ENCODE measurements at places on chromosomes 13 and 19.

DNA sequence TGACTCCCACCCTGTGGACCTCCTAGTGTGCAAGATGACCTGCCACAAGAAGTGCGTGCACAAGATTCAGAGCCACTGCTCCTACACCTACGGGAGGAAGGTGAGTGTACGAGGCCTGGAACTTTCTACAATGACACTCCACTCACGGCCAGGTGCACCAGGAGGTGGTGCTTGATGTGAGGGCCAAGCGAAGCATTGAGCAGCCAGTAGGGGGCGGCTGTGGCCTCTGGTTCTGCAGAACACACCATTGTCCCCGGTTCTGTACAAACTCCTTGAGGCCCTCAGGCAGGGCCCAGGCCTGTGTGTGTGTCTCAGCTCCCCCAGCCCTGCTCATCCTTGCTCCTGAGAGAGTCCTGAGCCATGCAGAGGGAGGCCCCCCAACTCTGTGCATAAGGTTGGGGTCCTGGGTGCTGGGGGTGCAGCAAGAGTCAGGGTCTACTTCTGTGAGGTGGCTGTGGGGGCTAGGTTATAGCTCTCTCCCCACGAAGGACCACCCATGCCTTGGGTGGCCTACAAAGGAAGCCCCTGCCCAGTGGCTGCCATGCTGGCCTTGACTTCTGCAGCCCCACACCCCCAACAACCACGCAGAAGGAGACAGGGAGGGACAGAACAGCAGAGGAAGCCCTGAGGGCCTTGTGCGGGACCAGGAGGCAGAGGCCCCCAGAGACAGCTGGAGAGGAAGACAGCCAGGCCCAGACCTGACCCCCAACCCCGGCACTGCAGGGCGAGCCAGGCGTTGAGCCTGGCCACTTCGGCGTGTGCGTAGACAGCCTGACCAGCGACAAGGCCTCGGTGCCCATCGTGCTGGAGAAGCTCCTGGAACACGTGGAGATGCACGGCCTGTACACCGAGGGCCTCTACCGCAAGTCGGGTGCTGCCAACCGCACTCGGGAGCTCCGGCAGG lies 9.7 kb upstream of the USE1 start:
- no peak for DNase-seq

- no peak for DNase-seq
Measured at GRCh38 chr19:41540041-41540695, 35.8 kb upstream of the CEACAM21 start.

GRCh38 chr19:48274938-48275337 lies 5.1 kb downstream of the ZNF114 start:
- no peak for DNase-seq

- no peak for DNase-seq
Measured at GRCh38 chr13:75486146-75487062, 4.4 kb upstream of the TBC1D4 start.

DNA sequence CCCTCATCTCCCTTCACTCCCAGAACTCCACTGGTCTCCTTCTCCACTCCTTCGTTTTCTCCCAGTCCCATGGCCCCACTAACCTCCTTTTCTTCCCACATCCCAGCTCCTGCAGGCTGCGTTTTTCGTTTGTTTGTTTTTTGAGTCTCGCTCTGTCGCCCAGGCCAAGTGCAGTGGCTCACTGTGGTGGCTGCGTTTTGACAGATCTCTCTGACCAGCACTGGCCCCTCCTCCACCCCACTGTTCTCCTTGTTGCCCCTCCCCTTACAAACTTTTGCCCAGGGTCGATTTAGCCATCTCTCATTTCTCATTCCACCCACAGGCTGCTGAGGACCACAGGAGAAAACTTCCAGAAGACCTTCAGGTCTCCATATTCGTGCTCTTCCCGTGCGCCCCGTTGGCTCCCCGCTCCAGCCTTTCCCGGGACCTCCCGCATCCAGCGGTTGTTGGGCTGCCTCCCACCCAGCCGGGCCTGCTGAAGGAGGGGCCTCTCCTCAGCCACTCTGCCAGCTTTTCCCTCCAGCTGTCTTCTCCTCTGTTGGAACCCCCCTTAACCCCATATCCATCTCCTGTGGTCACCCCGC lies 40.6 kb upstream of the GJB6 start:
- DNase-seq, result no peak

- no peak for DNase-seq
Measured at GRCh38 chr13:75092143-75092542, 389.8 kb downstream of the TBC1D4 start.

GRCh38 chr13:26980099-26981031 lies 191.2 kb downstream of the USP12 start:
- DNase-seq, result no peak

- no peak for DNase-seq
Measured at GRCh38 chr13:113646921-113647340, 11.1 kb downstream of the ATP4B start.

DNA sequence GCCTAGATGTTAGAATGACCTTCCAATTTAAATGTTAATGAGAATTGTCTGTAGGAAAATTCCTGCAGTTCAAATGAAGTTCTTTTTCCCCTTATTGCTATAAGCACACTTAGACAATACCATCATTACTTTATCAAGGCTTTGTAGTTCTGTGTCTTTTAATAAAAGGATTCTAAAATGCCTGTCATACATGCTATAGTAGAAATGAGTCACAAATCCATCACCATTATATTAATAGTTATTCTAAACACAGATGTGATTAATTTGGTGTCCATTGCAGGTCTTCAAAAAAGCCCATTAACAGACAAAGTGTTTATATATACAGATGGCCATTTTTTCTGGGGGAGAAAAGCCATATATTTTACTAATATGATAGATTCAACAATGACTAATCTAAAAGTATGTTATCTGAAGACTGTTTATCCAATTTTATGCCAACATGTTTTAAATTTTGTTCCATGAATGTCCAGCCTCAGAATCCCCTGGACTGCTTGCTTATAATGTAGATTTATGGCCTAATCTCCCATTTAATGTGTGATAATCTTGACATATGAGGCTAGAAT lies 1678.3 kb upstream of the PCDH20 start:
- no peak for DNase-seq

DNA sequence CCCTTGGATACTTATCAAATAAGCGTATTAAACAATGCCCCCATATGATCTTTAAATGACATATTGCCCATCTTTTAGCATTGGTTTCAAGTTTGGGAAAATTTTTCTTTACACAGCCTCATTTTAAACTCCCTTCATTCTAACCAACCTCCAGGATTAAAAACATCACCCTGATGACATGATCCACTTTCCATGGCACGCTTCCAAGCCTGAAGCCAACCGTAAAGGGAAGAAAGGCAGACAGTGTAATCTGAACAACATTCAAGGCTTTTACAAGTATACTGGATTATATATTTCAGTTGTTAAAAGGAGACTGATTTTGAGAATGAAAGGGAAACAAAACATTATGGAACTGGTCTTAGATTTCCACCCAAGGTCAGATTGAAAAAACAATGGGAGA lies 1721.9 kb downstream of the OLFM4 start:
- no peak for DNase-seq

DNA sequence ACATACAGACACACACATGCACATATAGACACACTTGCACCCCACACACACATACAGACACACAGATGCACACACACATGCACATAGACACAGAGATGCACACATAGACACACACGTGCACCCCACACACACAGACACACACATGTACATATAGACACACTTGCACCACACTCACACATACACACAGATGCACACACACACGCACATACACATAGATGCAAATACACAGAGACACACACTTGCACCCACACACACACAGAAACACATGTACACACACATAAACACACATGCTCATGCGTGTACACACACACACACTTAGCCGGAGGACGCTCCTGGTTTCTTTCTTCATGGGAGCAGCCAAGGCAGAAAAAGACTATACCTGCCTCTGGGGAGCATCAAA lies 10.0 kb downstream of the COL4A2 start:
- no peak for DNase-seq

DNA sequence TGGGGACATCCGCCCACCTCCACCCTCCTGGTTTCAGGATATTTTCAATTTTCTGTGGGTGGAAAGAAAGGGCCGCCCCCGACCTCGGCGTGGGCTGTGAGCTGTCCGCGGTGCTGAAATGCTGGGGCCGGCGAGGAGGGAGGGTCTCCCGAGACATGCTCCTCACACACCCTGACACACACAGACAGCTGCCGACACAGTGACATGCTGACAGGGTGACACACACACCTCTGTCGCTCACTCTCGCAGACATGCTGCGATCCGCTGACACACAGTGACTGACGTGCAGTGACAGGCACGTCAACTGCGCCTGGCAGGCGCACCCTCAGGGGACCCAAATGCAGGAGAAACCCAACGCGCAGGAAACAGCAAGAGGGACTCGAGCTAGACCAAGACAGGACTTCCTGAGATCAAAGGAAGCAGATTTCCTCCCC lies 25.1 kb upstream of the MEIS3 start:
- DNase-seq, result no peak
